Suprapubic skin (tissue), 4 donors: ENCODE measurements at places on chromosomes 5 and 9. TPM values are rescaled to one million over a fixed set of nuclear protein-coding genes. Genes with fewer than 3 reads are reported as not detected.

DNA sequence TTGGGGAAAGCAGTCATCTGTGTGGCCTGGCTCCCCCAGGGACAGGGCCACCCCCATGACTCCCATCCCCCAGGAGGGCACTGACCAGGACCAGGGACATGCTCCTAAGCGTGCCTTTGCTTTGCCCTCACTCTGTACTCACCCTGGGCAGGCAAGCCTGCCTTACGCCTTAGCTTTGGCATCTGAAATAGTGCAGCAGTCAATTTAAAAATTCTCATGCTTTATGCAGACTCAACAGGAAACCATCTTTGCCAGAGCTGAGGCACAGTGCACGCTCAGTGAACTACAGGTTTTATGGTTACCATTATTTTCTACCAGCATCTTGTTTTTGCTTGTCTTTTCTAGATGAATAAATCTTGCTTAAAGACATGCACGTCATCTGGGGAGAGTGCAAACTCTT, 323.5 kb downstream of the IRX2 start:
- no peak for DNase-seq

DNA sequence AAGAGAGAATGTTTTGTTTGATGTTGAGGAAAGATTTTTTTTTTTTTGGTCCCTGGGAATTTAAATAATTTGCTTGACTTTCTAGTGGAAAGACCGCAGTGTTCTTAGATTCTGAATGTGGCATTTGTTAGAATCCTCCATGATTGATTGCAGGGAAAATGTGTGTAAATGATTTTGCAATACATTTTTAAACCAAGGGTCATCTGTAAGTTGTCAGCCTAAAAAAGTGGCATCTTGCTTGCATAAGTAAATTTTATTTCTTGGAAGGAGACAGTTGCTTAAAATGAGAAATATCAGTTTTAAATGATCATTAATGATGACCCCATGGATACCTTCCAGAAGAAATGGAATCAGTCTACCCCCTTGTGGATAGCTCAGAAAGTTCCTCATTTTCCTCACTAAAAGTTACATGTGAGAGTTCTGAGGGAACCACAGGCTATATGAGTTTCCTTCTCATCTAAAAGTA, 105.1 kb upstream of the SLC25A48 start:
- DNase-seq: no peak

- no peak for DNase-seq
Measured at GRCh38 chr5:181200816-181201215, 4.2 kb downstream of the TRIM7 start.

Gene TRPM6
- total RNA-seq: 1.3 TPM

Gene C7
- total RNA-seq: 18.5 TPM

Gene FOXD4L5
- not detected for total RNA-seq

DNA sequence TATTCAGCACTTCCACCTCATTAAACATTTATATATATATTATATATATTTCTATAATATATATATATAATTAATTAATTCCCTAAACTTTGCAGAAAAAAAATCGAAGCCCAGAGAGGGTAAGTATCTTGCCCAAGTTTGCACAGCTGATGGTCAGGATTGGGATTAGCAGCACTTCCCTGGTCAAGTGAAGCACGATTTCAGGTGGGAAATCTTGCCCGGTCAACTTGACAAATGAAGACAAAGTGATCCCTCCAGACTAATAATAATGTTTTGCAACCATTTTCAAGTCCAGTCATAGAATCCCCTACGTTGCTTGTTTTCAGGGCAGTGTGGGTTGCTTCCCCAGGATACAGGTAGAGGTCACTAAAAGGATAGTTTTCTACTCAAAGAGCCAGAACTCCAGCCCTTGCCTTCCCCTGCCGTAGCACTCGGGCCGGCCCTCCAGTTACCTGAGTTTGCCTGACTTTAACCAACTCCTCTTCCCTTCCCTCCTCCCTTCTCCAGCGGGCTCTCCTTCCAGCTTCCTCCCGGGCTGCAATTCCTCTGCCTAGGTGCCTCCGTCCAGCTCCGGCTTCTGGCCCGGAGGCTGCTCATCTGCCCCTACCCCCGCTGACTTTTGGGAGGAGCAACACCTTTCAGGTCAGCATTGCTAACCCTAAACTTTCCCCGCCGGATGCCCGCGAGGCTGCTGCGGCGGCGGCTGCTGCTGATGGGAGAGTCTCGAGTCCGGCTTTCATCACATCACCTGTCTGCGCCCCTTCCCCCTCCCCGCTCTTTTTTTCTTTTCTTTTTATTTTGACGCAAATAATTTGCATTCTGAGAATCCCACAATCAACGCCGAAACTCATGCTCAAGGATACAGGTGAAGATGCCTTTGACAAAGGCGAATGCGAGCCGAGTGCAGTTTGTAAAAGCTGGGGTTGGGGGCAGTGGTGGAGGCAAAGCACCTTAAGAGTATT, 930 bp downstream of the PRLR start:
- no peak for DNase-seq

GRCh38 chr5:143955141-143955540, 143.2 kb downstream of the HMHB1 start:
- no peak for DNase-seq

Gene FAM81B
- not detected for total RNA-seq

Gene TUSC1
- 24.5 TPM for total RNA-seq

DNA sequence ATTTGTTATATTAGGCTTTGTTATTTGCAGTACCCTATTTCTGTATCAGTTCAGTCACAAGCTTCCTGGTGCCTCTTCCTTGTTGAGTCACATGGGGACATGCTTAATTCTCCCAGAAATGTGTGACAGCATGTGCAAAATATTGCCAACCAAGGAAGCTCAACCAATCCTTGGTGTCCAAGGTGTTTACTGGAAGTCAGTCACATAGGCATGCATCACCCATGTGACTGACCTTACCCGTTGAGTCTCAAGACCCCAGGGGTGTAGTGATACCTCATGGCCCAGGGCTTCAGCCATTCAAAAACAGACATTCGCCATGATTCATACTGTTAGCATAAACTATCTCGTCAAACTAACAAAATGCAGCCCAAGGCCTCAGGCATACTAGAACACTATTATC, 9.3 kb upstream of the ANKDD1B start:
- DNase-seq: no peak
